Stimulated activated CD4-positive, alpha-beta T cell treated with anti-CD3 and anti-CD28 coated beads, TNF-alpha, amount 100 ng/mL, for 24 hours (primary cell): ENCODE measurements at places on chromosomes 2 and 18.

GRCh38 chr2:162731917-162732804 is 106.4 kb downstream of the KCNH7 start:
- DNase-seq = no peak

- no peak for DNase-seq
Measured at GRCh38 chr2:102797486-102797885, 35.7 kb downstream of the TMEM182 start.

DNA sequence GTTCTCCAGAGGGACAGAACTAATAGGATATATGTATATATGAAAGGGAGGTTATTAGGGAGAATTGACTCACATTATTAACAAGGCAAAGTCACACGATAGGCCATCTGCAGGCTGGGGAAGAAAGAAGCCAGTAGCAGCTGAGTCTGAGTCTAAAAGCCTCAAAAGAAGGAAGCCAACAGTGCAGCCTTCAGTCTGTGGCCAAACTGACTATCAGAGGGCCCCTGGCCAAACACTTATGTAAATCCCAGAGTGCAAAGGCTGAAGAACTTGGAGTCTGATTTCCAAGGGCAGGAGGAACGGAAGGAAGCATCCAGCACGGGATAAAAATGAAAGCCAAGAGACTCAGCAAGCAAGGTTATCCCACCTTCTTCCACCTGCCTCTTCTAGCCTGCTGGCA is 108.0 kb upstream of the LDLRAD4 start:
- DNase-seq = no peak

DNA sequence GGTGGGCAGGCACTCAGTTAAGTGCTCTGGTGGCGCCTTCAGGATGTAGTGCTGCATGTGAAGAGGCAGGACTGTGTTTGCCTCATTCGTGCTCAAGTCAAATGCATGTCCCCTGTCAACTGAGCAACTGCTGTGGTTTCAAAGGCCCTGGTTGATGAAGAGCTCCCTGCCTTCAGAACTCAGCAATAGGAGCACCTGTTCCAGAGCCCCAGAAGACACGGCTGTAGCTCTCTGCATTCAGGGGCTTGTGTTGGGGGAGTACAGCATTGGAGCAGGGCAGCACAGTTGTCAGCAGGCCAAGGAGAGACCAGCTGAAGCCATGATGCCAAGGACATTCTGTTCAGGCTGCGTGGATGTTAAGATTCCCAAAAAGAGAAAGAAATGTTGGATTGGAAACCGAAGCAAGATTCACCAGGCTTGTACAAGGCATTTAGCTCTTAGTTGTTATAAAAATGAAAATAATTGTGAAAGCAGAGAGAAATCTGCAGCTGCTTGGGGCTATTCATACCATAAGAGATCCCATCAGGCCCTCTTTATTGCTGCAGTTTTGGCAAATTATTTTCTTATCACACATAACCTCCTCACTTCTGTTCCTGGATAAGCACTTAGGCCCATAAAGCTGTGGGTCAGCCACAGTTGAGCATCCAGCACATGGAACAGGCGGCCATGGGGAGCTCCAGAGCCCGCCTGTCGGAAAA is 252.4 kb upstream of the ZNF521 start:
- DNase-seq = no peak

- no peak for DNase-seq
Measured at GRCh38 chr2:64697297-64698176, 43.8 kb upstream of the SERTAD2 start.

DNA sequence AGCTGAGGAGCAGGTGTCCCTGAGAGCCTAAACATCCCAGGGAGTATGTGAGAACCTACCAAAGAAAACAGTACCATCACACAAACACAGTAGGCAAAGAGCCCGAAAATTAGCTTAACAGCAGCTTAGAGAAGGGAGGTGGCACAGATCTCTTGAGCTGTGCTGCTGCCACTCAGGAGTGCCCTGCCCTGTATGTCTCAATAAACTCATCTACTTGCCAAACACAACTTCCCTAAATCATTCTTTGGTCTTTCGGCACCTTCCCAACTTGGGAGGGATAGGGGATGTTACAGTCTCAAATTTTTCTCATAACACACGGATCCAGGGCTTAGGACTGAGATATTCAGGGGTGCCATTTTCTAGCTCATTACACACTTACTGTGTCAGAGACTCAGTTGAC is 45.3 kb upstream of the C1D start:
- no peak for DNase-seq
